ENCODE measurements at places on chromosomes 5 and 9. TPM values are rescaled to one million over a fixed set of nuclear protein-coding genes. Genes with fewer than 3 reads are reported as not detected.

DNA sequence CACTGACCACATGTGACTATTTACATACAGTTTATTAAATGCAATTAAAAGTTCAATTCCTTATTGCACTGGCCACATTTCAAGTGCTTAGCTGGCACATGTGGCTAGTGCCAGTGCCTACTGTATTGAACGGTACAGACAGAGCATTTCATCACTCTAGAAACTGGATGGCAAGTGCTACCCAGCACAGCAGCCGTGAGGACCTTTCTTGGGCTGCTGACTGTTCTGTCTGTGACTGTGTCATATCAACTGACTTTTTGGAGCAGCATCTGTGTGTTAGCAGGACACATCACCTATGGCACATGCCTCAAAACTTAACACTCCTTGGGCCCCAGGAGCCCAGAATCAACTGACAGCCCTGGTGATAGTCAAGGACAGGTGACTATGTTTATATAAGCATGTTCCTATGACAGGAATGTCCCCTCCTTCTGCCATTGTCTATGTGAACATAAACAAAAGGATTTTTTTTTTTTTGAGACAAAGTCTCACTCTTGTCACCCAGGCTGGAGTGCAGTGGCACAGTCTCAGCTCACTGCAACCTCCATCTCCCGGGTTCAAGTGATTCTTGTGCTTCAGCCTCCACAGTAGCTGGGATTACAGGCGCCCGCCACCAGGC, 8.9 kb downstream of the IRF1 start:
- no peak overlapping the region for H3K27ac ChIP-seq
- peaks cover 58% of the 10 kb centered on the region for H3K36me3 ChIP-seq
- DNase-seq: no peak
- H3K4me3 ChIP-seq: no peak overlapping the region

GRCh38 chr5:174816858-174817257, 92.5 kb downstream of the MSX2 start:
- no peak overlapping the region for H3K4me3 ChIP-seq
- H3K36me3 ChIP-seq: no peaks in the 10 kb centered on the region
- H3K27ac ChIP-seq: no peak overlapping the region
- no peaks in the 10 kb centered on the region for H3K27me3 ChIP-seq

DNA sequence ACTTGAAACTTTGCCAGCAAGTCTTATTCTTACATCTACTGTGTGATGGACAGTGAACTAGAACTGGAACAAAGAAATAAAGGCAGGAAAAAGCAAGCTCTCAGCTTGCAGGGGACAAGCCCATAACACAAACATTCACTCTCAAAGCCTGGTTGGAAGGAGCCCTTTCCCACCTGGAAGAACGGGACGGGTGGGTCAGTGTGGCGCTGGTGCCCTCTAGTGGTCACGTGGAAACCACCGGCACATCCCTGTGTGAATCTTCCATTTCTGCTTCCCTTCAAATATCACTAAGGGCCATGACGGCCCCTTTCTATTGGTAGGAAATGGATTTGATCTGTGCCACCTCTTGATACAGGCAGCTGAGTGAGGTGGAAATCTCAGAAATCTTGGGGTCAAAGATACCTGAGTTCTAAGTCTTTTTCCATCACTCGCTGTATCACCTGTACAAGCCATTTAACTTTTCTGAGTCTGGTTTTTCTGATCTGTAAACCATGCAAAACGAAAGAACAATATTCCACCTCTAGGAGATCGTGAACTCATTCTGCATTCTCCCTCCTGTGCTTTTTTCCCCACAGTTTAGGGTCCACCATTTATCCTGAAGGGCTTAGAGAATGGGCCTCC, 211.6 kb downstream of the MSX2 start:
- H3K27me3 ChIP-seq: no peaks in the 10 kb centered on the region
- no peaks in the 10 kb centered on the region for H3K4me1 ChIP-seq
- no peaks in the 10 kb centered on the region for H3K36me3 ChIP-seq
- no peak overlapping the region for H3K4me3 ChIP-seq
- H3K27ac ChIP-seq: no peak overlapping the region

The SELENOP gene
- not detected for total RNA-seq

The PLPP1 gene
- 35.4 TPM for total RNA-seq

The PHF24 gene
- not detected for total RNA-seq

The BRINP1 gene
- not detected for total RNA-seq

DNA sequence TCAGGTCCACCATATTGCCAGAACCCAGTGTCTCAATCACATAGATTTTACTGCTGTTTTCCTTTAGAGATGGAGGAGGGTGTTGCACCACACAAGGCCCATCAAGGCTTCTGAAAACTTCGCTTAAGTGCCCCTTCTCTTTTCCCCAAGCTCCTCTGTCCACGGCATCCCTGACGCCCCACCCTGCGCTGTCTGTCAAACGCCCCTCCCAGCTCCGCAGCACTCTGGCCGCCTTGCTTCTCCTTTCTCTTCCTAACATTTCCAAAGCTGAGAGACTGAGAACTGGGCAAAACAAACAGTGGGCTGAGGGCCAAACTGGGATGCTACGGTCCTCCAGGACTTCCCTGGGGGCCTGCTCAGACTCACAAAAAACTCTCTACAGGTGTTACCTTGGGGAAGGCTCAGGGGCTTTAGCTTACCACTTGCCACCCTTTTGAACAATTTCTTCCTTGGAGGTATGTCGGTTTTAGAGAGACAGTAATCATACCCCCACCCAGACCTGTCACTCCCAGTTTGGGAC, 28.3 kb upstream of the ERGIC1 start:
- no peaks in the 10 kb centered on the region for H3K27me3 ChIP-seq
- no peak for DNase-seq
- peaks cover 46% of the 10 kb centered on the region for H3K4me1 ChIP-seq
- H3K27ac ChIP-seq: no peak overlapping the region

DNA sequence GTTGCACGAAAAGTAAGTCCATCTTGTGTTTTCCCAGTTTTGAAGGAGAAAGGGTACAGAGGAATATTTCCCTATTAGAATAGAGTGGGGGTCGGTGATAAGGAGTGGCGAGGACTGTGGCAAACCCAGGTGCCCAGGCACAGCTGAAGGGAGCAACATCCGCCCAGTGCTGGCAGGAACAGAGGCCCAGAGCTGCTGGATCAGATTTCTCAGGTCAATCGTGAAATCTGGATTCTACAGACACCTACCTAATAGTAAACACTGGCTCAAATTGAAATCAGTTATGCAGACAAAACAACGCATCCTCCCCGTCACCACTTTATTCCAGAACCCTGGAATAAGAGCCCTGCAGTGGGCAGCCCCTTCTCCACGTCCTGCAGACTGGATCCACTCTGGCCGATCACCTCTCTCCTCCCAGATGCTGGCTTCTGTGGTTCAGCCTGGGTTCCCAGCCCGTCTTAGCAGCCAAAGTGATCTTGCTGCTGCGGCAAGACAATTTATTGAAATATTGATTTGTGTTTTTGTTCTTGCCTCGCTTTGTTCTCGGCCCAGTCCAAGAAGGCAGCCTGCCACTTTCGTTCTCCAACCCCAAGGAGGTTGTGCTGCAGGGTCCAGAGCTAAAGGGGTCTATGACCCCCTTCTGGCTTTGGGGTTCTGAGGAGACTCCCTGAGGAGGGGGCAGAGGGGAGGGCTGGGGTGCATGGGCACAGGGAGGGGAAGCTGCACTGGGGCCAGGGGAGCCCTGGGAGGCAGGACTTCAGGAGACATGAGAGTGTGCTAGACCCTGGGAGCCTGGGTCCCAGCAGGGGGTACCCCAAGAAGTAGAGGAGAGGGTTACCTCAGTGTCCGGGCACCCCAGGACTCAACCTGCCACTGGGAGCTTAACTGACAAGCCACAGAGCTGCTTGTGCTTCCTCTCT, 103.3 kb downstream of the ZNF354C start:
- no peak for DNase-seq
- no peaks in the 10 kb centered on the region for H3K4me1 ChIP-seq
- no peaks in the 10 kb centered on the region for H3K27me3 ChIP-seq
- no peak overlapping the region for H3K27ac ChIP-seq

- peaks cover 19% of the 10 kb centered on the region for H3K4me1 ChIP-seq
- no peak for DNase-seq
- no peak overlapping the region for H3K4me3 ChIP-seq
- peaks cover 81% of the 10 kb centered on the region for H3K27me3 ChIP-seq
- no peak overlapping the region for H3K27ac ChIP-seq
Observed at GRCh38 chr9:137168573-137168903, 1.3 kb downstream of the LRRC26 start.

GRCh38 chr5:55454282-55454681, 80.5 kb downstream of the PLPP1 start:
- no peak overlapping the region for H3K4me3 ChIP-seq
- H3K27me3 ChIP-seq: no peaks in the 10 kb centered on the region
- H3K4me1 ChIP-seq: peaks cover 12% of the 10 kb centered on the region
- no peak overlapping the region for H3K27ac ChIP-seq
- no peaks in the 10 kb centered on the region for H3K36me3 ChIP-seq

DNA sequence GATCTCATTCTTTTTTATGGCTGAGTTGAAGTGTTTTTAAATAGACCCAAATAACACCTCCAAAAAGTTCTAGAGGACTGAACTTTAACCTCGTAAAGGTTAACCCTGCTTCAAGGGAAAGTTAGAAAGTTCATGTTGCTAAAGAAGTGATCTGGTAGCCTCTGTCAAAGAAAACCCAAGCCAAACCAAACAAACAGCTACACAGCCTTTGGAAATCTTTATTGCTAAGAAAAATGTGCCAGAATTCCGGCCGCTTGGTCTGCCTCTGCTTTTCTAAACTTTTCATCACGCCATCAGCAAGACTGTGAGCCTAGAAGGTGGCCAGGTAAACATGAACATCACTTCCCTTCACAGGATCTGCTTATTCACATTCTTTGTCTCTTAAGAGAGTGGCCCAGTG, 17.9 kb downstream of the FUBP3 start:
- no peak overlapping the region for H3K4me3 ChIP-seq
- no peak overlapping the region for H3K27ac ChIP-seq
- no peak for DNase-seq
- H3K4me1 ChIP-seq: no peaks in the 10 kb centered on the region

- H3K36me3 ChIP-seq: no peaks in the 10 kb centered on the region
- no peak overlapping the region for H3K4me3 ChIP-seq
- peaks cover 7% of the 10 kb centered on the region for H3K27me3 ChIP-seq
- no peak for DNase-seq
- H3K27ac ChIP-seq: no peak overlapping the region
Observed at GRCh38 chr5:81724571-81724970, 26.3 kb downstream of the SSBP2 start.

DNA sequence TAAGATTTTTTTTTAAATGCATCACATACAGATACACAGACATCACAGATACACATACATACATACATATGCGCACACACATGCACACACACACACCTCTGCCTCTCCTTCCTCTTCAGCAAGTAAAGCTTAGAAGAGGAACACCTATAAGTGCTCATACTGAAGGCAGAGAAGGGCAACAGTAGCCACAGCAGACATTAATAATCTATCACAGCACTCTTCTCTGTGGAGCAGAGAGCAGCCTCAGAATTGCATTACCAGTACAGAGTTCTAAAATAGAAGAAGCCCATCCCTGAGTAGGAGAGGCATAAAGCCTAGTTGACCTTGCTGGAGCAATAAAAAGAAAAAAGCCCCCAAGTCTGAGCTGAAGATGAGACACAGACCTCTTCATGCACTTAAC, 110.6 kb downstream of the MLLT3 start:
- H3K36me3 ChIP-seq: no peaks in the 10 kb centered on the region
- no peaks in the 10 kb centered on the region for H3K27me3 ChIP-seq
- H3K27ac ChIP-seq: no peak overlapping the region
- DNase-seq: no peak
- no peaks in the 10 kb centered on the region for H3K4me1 ChIP-seq

The LTC4S gene
- total RNA-seq: not detected

- H3K27me3 ChIP-seq: peaks cover 3% of the 10 kb centered on the region
- DNase-seq: no peak
- H3K36me3 ChIP-seq: peaks cover 57% of the 10 kb centered on the region
- H3K4me3 ChIP-seq: peak overlapping the region; percentile 89
- H3K27ac ChIP-seq: peak overlapping the region; percentile 82
- H3K4me1 ChIP-seq: peaks cover 13% of the 10 kb centered on the region
Observed at GRCh38 chr5:6377582-6377904, 804 bp downstream of the MED10 start.

DNA sequence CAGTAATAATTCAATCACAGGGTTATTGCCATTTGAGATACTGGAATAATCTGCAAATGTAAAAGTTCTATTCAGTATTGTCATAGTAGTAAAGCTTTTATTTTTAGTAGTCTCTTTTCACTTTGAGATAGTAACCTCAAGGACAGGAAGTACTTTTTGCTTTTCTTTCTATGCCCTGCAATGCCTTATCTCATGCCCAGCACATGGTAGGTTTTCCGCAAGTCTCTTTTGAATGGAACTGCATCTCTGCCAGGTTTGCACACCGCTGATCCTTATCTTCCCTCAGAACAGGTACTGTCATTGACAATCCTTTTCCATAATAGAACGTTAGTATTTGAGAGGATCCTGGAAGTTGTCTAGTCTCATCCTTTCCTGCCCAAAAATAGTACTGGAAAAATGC, 91.8 kb upstream of the IFNK start:
- no peaks in the 10 kb centered on the region for H3K4me1 ChIP-seq
- no peaks in the 10 kb centered on the region for H3K36me3 ChIP-seq
- no peak overlapping the region for H3K27ac ChIP-seq
- no peaks in the 10 kb centered on the region for H3K27me3 ChIP-seq
- no peak for DNase-seq

DNA sequence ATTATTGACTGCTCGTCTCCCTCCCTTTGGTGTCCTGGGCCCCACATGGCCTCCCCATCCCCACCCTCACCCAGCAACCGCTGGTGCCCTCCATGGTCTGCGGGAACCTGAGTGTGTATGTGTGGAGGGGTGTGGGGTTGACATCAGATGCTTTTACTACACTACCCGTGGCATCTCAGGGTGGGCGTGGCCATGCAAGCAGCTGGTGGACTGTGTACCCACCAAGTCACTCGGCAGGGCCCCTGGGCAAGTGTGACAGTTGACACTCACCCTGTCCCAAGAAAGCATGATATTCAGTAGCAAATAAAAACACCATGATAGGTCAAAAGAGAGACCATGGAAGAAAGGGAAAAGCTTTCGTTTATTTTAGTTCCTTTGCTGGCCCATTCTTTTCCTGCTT, 7.4 kb upstream of the NXNL2 start:
- H3K4me1 ChIP-seq: peaks cover 72% of the 10 kb centered on the region
- peak overlapping the region; percentile 78 for H3K27ac ChIP-seq

The THBS4 gene
- total RNA-seq: 0.42 TPM
